Fibroblast of skin of right biceps (primary cell): ENCODE measurements at places on chromosomes 3 and 15.
A peak's percentile ranks its signal among the peaks of the same experiment; 100 is the strongest.

DNA sequence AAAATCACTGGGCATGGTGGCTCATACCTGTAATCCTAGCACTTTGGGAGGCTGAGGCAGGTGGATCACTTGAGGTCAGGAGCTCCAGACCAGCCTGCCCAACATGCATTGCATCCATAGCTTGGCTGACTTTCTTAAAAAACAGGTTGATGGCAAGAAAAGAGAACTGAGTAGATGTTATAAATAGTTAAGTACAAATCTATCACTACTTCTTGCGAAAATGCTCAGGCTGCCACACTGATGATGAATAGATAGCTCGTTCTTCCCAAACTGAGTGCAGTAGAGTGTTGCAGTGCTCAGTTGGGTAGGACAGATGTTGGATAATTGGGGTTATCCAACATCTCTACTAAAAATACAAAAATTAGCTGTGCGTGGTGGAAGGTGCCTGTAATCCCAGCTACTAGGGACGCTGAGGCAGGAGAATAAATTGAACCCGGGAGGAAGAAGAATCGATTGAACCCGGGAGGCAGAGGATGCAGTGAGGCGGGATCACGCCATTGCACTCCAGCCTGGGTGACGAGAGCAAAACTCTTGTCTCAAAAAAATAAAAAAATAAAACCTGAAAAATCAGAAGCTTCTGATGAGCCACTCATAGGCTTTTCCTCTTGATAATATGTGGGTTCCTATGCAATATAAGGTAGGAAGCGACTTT, 1.2 kb downstream of the BTLA start:
- DNase-seq: no peak

GRCh38 chr3:47782446-47783308, 984 bp upstream of the SMARCC1 start:
- no peak for DNase-seq

DNA sequence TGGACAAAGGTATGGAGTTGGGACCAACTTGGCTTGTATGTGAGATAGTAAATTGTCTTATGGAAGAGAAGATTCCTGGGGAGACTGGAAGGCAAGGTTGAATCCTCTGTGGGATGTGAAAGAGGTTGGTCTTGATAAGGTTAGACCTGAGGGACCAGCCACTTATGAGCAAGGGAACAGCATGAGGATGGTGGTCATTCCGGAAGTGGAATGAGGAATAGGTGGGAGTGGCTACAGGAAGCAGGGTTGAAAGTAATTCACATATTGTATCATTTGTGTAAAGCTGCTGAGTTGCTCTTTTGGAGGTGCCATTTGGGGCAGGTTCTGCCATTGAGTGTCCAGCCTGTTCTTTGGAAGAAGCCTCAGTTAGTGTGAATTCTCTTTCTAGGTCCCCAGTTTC, 13.2 kb downstream of the USP13 start:
- no peak for DNase-seq

- peak; percentile 83 for DNase-seq
Observed at GRCh38 chr3:111577798-111578685, 17.1 kb downstream of the ZBED2 start.

DNA sequence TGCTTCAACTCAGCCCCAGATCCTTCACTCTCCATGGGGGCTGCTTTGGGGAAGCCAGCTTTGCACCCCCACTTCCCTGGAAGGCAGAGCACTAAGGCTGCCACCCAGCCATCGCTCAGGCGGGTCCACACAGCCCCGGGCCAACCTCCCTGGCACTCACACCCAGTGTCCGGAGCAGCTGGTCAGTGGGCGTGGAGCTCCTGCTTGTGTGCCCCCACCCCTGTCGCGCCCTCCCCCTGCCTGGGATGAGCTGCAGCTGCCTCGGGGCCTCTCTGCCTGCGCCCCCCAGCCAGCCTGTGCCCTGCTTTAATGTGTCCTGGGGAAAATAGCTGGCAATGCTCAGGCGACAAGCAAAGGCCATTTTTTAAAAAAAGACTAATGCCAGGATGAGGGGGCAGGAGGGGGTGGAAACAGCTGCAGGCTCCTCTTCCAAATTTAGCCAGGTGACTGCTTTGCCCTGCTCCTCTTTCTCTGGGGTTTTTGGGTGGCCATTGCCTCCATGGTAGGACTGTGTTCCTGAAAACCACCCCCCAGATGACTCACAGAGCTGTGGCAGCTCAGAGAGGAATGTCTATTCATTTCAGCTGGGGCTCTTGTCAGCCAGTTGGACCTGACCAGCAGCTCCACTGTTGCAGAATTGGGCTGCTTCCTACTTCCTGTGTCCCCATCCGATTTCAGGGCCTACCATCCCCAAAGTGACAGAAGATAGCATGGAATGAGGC, 65.0 kb downstream of the CEMIP start:
- peak; percentile 71 for DNase-seq

- DNase-seq: no peak
Observed at GRCh38 chr3:137297770-137298169, 340.0 kb downstream of the IL20RB start.

GRCh38 chr3:179608931-179609720, 4.5 kb downstream of the NDUFB5 start:
- DNase-seq: no peak

DNA sequence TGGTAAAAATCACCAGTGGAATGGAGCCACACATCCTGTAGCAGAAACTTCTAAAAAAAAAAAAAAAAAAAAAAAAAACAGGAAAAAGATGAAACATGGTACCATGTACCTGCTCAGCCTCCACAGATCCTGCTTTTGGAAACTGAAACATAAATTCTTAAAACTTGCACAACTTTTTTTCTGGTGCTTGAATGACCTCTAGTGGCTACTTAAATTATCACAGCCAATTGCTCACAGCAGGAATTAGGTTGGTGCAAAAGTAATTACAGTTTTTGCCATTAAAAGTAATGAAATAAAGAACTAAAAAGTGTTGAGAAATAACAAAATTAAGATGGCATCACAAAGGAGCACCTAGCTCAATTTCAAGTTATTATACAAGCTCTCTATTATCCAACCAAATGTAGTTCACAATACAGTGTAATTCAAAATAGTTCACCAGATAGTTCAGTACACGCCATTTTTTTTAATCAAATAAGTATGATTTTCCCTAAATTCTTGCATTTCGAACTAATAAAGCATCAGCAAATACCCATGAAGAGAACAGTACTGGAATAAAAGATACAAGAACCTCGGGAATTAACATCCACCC, 80.6 kb downstream of the ULK4 start:
- peak; percentile 46 for DNase-seq

DNA sequence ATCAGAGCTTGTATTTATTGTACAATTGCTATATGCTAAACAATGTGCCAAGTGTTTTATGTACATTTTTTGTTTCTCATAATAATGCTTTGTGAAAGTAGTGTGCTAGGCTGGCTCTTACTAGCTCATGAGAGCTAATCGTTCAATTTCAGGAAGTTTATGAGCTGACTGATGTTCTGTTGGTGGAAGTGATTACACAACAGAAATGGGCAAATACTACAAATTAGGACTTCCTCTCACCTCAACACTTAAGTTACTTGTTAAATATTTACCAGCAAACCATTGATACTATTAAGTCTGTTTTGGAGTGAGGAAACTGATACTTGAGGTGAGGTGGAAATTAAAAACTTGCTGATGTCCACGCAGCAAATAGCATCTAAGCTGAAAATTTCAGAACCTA, 32.3 kb downstream of the SLC9C1 start:
- no peak for DNase-seq

- DNase-seq: no peak
Observed at GRCh38 chr3:10189557-10190354, 25.0 kb downstream of the IRAK2 start.

DNA sequence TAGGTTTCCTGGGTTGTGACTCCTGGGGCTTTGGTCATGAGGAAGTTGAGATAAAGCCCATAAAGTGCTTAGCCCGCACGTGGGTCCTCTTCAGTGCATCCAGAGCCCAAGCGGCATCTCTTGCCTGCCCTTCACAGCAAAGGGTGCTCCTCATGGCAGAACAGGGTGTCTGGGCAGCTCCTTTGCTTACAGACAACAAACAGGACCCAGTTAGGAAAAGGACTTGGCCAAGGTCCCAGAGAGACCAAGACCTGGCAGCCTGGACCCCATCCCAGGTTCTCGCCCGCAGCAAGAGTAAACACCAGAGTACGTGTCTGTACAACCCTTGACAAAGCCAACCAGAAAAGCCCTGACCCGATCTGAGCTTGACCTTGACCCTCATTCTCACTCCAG, 27.0 kb downstream of the ALS2CL start:
- no peak for DNase-seq

DNA sequence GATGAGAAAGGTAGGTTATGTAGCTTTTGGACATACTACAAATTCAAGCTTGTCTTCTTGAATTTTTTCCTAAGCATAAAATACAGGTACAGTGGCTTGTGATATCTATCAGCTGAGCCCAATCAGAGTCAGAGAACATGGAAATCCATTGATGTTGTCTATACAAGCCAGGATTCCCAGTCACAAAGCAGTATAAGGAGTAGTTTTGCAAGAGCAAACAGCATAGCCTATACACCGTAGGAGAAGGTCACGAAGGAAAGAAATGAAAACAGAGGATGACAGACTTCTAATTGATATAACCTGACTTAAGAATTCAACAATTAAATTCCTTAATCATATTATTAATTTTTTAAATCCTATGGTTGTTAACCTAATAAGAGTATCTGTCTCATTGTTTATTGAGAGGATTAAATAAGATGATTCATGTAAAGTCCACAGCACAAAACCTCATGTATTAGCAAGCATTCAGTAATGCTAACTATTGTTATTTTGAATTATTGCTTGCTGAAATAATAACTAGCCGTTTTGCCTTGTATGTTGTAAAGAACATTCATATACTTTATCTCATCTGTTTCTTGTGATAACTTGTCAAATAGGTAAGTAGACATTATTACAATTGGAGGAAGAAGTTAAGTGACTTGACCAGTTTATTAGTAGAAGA, 276.6 kb upstream of the ZPLD1 start:
- no peak for DNase-seq

DNA sequence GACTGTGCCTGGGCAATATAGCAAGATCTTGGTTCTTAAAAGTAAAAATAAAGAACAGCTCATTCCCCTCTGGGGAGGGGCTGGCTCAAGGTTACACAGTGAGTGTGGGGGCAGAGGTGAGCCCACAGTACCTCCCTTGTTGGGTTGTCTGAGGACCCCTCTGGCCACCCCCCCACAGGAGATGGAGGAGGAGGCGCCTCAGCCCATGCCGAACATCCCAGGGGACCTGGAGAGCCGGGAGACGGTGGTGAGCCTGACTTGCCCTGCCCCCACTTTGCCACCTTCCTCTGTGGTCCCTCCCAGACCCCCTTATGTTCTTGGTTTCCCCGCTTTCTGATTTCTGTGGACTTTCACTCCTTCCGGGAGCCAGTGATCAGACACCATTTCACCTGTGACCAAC, 28.7 kb downstream of the NGRN start:
- DNase-seq: no peak

DNA sequence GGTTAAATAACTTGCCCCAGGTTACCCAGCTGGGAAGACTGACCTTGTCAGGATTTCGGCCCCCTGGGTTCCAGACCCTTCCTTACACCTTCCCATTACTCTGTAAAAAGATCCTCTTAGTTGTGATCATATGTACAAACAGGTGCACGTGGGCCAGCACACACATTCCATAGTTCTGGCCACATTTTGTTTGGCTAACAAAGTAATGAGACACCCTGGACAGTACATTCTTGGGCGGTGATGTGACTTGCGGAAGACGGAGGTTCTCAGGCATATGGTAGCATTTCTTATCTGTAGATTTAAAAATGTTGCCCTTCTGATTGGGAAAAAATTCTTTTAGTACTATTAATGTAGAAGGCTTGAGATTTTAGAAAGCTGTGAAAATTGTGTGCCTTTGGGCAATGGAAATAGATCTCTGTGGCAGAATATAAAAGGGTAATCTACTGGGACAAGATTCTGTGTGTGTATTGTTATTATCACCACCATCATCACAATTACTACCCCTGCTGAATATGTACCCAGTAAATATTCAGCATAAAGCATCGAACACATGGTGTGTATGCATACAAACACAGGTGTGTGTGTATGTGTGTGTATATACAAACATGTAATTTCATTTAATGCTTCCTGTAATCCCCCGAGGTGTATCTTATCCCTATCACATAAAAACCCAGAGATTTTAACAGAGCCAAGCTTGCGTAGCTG, 205.4 kb upstream of the UBE2E1 start:
- peak; percentile 80 for DNase-seq

- DNase-seq: no peak
Observed at GRCh38 chr3:155991847-155992246, 121.4 kb downstream of the GMPS start.

- DNase-seq: peak; percentile 40
Observed at GRCh38 chr3:53775834-53776251, 70.4 kb downstream of the CHDH start.

GRCh38 chr3:186218421-186218820, 109.5 kb upstream of the ETV5 start:
- no peak for DNase-seq

GRCh38 chr3:36707623-36708409, 56.5 kb downstream of the DCLK3 start:
- DNase-seq: peak; percentile 75

DNA sequence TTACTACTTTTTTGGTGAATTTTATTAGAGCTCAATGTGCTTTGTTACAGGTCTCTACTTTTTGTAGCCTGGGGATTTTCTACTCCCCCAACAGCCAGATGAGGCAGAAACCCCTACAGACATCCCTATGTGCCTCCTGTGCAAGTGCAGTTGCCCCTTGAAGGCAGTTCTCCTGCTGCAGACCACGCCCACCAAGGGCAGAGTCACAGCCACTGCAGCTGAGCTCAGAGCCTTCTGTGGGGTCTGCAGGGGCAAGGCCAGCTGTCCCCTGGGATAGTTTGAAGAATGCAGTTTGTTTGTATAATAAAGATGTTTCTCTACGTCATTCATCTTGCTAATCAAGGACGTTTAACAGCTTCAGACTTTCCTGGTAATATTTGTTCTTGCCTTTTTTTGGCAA, 76.8 kb downstream of the NPAP1 start:
- DNase-seq: no peak

GRCh38 chr15:49855917-49856637, 235.2 kb downstream of the DTWD1 start:
- DNase-seq: peak; percentile 98

GRCh38 chr3:47004369-47005211, 25.1 kb downstream of the NBEAL2 start:
- no peak for DNase-seq

GRCh38 chr15:99486371-99487336, 79.1 kb upstream of the MEF2A start:
- peak; percentile 69 for DNase-seq
